NCI-H1092 (cell line): ENCODE measurements at places on chromosomes 5 and 9.

DNA sequence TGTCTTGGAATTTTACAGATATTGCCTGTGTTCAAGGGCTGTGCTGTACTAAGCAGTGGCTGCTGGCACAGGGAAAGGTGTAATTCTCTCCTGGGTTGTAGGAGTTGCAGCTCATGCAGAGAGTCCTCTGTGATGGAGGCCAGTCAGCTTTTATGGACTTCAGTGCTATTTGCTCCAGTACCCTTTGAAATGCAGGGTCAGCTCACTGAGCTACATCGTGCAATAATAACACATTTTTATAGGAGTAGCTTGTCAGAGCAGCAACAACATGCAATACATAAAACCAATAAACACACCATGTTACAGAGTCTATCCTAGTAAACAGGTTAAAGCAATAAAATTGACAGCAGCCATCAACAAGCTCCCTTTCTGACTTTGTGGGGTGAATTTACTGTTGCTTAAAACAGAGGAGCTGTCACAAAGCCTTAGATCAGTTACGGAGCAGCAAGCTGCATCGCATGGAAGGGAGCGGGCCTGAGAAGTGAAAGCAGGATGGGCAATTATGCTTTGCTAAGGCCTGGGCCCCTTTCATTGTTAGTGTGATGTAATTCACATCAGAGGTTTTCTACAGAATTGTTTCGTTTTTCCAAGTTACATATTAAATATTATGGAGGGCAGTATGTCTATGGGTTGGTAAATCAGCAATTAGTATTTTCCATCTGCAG lies 16.8 kb downstream of the CD180 start:
- DNase-seq: no peak

DNA sequence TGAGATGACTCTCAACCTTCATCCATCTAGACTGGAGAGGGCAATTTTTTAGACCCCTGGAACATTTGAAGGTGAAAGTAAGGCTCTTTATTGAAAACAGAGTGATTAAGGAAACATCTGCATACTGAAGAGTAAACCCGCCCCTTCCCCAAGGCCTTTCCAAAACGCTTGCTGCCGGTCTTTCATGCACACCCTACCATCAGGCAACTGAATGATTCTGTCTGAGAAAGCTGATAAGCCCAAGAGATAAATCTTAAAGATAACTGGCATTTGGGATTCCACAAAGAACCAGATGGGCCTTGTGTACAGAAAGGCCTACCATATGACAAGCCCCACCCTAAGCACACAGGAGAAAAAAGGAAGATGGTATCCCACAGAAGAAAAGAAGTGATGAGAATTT lies 54.4 kb upstream of the PIK3R1 start:
- no peak for DNase-seq

DNA sequence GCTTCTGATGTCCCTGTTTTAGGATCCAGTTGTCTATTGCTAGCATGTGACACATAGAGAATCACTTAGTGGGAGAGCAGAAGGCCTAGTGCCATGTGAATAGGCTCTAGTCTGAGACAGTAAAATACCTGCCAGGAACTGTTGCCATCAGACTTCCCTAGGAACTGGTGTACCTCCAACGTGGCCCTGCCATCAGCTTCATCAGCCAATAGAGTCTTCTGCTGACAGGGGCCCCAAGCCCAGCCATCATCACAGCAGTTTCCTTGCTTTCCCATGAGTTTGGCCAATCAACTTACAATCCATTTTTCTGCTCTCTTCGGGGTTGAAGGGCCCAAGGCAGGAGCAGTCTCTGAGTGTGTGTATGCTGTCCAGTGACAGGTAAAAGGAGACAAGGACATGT lies 128.4 kb upstream of the ADRA1B start:
- DNase-seq: no peak

DNA sequence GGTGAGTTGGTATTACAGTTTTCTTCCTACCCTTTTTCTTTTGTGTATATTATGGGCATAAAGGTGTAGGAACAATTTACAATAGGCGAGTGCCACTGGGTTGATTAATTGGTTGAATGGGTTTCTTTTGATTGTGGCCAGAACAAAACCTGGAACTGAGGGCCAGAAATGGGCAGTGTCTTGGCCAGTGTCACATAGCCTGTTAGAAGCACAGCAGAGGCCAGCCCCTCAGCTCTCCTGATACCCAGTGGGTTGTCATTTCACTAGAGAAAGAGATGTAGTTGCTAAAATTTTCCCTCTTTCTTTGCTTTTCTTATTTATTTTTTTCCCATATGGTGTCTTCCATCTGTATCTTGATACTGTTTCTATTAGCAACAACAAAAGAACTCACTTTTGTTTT lies 38.8 kb upstream of the SEMA6A start:
- no peak for DNase-seq

DNA sequence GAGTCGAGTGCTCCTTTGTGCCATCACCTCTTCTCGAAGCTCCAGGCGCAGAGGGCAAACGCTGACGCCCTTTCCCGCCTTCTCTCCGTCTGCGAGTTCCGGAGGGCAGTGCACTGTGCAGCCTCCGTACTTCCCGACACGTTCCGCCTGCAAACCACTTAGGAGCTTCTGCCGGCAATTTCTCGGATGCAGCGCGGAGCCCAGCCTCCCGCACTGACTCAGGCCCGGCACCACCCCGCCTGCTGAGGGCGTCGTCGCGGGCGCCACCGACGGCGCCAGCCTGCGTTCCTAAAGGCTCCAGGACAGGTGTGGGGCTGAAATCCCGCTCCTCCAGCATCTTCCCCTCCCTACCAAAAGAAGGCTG lies 9.3 kb upstream of the TRIM36 start:
- no peak for DNase-seq

- DNase-seq: no peak
Measured at GRCh38 chr9:69307446-69308205, 17.4 kb upstream of the ENTREP1 start.

DNA sequence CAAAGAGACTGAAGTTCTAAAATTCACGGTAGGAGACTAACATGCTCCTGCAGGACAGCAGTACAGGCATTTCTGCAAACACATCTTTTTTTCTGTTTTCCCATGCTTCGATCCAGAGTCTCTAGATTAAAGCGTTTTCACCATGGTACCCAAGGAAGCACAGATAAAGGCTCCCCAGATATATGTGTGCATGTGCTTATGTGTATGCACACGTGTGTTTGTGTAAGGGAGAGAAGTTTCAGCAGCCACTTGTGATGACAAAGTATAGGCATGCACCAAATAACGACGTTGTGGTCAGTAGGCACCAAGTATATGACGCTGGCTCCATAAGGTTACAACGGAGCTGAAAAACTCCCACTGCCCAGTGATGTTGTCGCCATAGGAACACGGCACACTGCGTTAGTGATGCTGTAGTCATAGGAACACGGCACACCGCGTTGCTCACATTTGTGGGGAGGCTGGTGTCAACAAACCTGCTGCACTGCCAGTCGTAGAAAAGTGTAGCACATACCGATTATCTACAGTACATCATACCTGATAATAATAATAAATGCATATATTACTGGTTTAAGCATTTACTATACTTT lies 21.7 kb downstream of the MED10 start:
- DNase-seq: no peak

GRCh38 chr5:142795251-142795650 lies 25.1 kb downstream of the ARHGAP26 start:
- no peak for DNase-seq

- no peak for DNase-seq
Measured at GRCh38 chr9:128603697-128604096, 51.3 kb downstream of the SPTAN1 start.

GRCh38 chr5:149161026-149161687 lies 19.9 kb downstream of the ABLIM3 start:
- DNase-seq: no peak
